ENCODE measurements at places on chromosomes 11 and 22.

GRCh38 chr22:38435010-38435409, 20.0 kb downstream of the KCNJ4 start:
- DNase-seq: no peak

GRCh38 chr22:43888740-43889139, 3.1 kb downstream of the PNPLA5 start:
- DNase-seq: no peak

DNA sequence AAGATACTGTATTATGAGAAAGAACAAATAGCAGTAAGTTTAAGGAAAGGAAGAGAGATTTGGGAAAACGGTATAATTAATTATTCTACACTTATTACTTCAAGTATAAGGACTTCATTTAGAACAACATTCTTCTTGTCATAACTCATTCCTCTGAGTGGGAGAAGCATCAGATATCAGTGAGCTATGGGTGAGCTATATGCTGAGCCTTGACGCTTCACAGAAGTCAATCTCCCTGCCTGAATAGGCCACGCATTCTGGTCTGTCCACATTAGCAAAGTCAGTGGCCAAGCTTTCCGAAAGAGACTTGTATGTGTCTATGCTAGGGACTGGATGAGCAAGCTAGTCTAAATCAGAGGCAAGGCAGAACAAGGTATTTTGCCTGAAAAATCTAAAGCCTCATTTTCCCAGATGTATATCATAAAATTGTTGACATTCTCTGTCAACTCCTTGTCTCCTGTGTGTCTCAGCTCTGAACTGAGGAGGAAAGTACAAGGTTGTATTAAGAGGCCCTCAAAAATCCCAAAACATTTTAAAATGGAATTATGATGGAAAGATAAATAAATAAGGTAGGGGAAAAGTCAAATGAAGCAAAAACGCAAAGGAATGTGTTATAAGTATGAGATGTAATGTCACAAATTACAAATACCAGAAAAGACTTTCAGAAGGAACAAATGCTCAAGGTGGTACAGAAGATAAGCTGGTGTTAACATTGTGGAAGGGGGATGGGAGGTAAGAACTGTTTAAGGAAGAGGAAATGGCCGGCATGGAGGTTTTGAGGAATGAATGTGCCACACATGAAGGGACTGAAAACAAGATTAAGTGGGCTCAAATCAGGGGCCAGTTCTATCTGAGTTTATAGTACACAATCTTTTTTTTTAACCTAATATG, 1.4 kb downstream of the OR52N2 start:
- no peak for DNase-seq

GRCh38 chr11:106305458-106305857, 228.0 kb downstream of the AASDHPPT start:
- DNase-seq: no peak

DNA sequence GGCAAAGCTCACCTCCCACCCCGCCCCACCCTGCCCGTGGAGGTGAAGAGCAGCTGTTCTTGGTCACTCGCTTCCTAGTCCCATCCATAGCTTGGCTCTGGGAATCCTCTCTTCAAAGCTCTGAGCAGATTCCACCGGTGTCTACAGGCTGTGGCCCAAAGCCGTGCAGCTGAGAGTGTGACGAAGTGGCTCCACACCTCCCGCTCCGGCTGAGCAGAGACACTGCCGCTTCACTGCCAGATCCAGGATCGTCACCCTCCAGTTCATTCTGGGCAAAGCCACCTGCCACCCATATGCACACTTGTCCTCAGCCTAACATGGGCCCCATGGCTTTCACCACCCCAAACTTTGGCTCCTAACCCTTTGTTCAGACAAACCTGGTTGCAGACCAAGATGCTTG, 532.9 kb upstream of the B3GAT1 start:
- no peak for DNase-seq

DNA sequence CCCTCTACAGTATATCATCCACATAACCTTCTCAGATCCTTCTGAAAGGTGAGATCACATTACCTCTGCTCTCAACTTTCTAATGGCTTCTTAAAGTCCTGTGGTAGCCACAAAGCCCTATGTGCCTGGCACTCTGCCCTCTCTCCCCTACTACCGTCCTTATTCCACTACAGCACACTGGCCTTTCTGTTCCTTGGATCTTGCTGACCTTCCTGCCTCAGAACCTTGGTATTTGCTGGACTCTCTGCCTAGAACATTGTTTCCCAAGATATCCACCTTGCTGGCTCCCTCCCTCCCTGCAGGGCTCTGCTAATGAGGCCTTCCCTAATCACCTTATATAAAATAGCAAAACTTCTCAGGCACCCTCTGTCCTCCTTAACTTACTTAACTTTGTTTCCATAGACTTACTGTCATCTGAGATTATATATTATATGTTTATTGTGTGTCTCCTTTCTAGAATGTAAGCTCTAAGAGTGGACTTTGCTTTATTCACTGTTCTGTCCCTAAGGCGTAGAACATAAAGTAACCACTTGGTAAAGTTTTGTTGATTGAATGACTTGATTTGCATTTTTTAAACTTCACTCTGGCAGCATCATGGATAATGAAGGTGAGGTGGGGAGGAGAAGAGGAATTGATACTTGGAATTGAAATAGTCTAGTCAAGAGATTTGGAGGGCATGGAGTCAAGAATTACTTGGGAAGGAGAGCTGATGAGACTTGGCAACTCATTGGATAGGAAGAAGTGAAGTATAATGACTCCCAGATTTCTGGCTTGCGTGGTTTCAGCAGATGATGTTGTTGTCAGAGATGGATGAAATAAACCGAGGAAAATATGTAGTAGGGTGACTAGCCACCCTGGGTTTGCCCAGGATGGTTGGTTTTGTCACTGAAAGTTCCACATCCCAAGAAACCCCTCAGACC, 10.5 kb downstream of the POLD3 start:
- DNase-seq: no peak

- DNase-seq: no peak
Measured at GRCh38 chr11:45382133-45382878, 96.2 kb upstream of the SYT13 start.

DNA sequence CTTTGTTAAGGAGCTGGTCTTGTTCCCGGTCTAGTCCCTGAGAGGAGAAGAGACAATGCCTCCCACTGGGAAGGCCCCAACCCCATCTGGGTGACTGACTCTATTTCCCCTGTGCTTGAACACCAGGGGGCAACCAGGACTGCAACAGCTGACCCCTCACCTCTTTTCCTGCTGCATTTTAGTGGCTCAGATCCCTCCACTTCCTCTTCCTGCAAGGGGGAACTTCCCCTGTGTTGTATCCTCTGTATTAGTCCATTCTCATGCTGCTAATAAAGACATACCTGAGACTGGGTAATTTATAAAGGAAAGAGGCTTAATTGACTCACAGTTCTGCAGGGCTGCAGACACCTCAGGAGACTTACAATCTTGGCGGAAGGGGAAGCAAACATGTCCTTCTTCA, 84.3 kb upstream of the LMO1 start:
- DNase-seq: no peak

DNA sequence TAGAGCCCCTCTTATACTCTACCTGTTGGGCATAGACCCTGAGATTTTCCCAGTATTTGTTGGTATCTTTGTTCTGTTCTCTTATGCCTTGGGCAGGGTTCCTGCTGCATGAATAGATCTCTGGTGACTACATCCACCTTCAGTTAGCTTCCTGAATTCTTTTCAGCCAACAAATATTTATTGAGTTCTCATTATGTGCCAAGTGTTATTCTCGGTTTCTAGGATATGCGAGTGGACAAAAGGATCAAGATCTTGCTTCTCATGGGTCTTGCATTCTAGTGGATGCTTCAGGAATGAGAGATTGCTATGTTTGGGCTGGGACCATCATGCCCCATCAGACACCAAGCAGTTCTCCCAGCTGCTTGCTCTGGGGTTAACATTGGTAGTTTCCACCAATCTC, 340.0 kb downstream of the METTL15 start:
- no peak for DNase-seq

DNA sequence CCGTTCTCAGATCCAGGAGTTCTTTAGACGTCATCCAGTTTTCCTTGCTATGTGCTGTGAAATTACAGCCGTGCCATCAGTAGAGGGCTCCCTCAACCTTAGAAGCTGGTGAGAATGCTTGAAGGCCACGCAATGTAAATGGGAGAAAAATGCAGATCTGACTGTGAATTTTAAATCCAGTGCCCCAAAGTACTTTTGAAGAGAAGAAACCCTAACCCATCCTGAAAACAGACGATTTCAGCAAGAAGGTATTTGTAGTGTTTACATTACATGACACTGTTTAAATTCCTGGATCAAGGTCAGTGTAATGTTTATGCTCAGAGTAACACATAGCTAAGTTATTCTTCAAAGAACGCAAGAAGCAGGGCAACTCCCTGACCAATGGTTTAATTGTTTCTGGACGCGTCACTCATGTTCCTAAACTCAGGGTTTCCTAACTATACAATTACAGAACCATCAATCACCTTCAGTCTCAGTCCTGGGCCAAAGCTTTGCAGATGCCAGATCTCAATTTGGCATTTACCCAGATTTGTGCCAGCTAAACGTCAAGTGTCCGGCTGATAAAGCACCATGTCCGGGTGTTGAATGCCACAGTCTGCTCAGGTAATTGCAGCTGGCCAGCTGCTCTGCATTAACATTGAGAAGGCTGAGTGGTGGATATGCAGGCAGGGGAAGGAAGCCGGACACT, 38.2 kb downstream of the ADAMTS8 start:
- DNase-seq: no peak

- no peak for DNase-seq
Measured at GRCh38 chr11:66856496-66857233, at the start of gene LRFN4. TSS of gene LRFN4 (plus strand) at chr11:66857064. CDS start at chr11:66857745, 681 bp downstream.

GRCh38 chr11:91932151-91932821, 292.3 kb upstream of the FAT3 start:
- no peak for DNase-seq

- no peak for DNase-seq
Measured at GRCh38 chr11:28863422-28863821, 755.2 kb downstream of the METTL15 start.

DNA sequence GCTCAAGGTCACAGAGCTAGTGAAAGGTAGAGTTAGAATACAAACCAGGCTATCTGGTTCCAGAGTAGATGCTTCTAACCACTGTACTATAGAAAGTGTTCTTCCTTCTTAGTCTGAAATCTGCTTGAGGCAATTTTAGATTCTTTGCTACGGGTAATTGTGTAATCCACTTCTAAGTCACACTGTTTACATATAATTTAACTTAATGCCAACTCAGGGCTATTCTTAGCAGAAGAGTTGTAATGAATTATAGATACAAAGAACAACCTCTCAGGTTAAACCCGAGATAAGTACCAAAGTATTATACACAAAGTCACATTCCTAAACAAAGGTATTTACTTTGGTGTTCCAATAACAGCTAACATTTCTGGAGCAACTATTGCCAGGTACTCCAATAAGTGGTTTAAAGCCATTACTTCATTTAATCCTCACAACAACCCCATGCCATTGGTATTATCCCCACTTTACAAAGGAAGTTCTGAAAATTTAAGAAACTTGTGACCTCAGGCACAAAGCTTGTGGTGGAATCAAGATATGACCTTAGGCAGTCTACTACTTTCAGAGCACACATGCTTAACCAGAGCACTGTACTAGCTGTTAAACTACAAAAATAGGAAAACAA, 31.1 kb upstream of the DDI1 start:
- no peak for DNase-seq

DNA sequence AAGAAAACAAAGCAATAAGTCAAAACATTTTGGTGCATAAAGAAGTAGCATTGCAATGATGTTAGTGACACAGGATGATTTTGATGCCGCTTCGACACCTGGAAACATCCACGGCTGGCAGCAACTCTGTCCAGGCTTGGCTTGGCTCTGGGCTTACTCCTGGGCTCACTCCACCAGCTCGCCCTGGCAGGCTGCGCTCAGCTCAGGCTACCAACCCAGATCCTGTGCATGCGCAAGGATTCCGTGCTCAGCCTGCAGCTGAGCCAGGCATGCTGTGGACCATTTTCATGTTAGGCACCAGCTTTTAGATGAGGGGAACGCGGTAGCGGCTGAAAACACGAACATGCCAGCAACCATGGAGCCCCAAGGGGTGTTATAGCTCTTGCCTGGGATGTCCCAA, 66.0 kb downstream of the SLC25A17 start:
- DNase-seq: no peak

GRCh38 chr11:81359476-81359875, 1374.2 kb downstream of the FAM181B start:
- no peak for DNase-seq

DNA sequence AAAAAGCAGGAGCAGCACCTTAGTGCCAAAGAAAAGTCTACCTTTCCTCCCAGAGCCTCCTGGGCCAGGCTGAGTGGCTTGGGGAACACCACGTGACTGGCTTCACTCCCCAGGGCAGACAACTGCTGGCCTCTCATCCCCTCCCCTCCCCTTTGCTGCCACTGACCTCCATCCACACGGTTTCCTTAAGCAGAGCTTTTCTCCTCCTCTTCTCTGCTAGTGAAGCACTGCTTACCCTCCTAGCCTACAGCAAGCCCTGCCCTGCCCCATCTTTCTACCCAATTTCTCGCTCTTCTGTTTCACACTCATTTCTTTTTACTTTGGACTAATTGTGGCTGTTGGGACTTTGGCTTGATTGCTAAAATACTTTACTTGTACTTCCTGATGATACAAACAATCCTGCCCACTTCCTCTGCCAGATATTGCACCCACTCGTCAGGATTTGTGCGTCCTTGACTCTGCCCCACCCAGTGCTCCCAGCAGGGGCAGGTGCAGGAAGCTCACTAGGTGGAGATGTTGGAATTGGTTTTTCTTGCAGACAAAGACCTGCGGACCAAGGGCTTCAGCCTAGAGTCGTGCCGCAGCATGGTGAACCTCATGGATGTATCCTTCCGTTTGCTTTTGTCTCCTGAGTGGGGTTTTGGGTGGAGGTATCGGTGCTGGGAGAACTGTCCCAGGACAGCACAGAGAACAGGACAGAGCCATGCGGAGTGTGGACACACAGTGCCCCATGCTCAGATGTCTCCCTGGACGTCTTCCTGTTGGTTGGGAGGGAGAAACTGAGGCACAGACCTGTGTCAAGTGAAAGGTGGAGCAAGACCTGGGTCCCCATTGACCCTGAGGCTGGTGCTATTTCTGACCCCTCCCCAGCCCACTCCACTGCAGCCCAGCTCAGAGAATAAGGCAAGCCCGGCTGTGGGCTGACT, 27.3 kb downstream of the CAPN1 start:
- DNase-seq: no peak

GRCh38 chr11:13223112-13223511, 54.5 kb upstream of the BMAL1 start:
- DNase-seq: no peak

DNA sequence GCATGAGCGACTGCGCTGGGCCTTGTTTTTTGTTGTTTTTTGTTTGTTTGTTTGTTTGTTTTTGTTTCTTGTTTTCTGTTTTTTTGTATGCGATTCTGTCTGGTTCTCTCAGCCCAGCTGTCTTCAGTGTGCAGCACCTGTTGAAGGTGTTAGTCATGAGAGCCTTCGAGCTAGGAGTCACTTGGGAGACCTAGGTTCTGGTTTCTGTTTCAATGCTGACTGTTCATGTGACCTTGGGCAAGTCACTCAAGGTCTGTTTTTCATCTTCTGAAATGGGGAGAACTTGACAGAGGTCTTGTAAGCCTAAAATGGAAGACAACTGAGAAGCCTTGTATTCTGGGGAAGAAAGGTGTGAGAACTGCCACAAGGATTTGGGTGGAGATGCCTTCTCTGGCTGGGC, 1.8 kb downstream of the DCPS start:
- no peak for DNase-seq

GRCh38 chr11:99368583-99368982, 347.8 kb downstream of the CNTN5 start:
- DNase-seq: no peak

- DNase-seq: no peak
Measured at GRCh38 chr22:38566726-38567504, 3.1 kb downstream of the DMC1 start.

- no peak for DNase-seq
Measured at GRCh38 chr11:93648158-93648557, 13.3 kb upstream of the CEP295 start.

GRCh38 chr11:65593518-65594414, 1.8 kb downstream of the KCNK7 start:
- DNase-seq: no peak

Measured in cortex of kidney (tissue), 1 donor.